ENCODE measurements at places on chromosomes 6 and 20.
A peak's percentile ranks its signal among the peaks of the same experiment; 100 is the strongest.

DNA sequence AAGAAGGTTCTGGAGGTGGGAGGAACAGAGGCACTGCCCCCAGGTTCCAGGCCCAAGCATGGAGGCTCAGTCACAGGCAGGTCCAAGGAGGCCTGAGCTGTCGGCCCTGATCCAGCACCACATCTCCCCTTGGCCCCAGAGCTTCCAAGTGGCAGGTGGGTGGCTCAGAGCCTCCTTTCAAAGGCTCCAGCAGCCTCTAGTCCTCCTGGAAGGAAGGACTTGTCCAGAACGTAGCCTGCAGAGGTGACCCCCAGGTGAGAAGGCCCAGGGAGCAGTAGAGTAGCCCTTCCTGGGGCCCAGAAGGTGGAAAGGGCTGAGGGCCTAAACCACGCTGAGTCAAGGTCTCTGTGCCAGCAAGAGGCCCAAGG lies 7.7 kb downstream of the TFEB start:
- DNase-seq = no peak

DNA sequence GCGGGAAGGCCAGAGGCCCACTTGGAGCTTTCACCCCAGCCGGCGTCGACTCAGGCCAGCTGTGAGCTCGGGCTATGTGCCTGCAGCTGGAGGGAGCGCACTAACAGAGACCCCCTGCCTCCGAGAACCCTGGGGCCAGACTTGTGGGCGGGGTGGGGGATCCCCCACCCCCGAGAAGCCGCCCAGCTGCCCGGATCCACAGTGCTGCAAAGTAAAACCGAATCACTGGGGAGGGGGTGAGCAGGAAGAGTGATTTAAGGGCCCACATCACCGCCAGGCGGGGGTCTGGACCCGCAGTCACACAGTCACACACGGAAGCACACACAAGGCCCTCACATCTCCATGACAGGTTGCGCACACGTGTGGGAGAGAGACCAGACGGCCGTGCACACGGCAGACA lies 48.7 kb downstream of the KCNQ2 start:
- DNase-seq = no peak

GRCh38 chr6:4102687-4103244 lies 23.8 kb upstream of the FAM217A start:
- DNase-seq = no peak

- DNase-seq = no peak
Observed at GRCh38 chr20:43433250-43433854, 24.3 kb upstream of the SRSF6 start.

- no peak for DNase-seq
Observed at GRCh38 chr6:38974389-38975151, 74.0 kb upstream of the GLP1R start.

DNA sequence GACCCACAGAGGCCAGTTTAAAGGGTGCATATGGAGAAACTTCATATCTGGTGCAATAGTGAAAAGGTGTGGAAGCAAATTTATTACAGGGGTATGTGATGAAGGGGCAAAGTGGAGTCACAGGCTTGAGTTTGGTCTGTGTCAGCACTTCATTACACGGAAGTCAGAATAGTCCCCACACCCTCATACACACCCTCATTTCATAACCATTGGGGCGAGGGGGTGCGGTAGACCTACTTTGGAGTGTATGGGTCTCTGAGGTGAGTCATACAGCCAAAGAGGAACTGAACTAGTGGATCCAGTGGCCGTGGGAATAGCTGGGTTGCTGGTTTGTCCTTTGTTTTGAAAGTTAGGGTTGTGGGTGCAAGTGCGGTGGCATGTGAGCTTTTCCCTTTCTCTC lies 3.3 kb downstream of the TM9SF4 start:
- no peak for DNase-seq

GRCh38 chr6:6645261-6645917 lies 56.9 kb downstream of the LY86 start:
- no peak for DNase-seq

DNA sequence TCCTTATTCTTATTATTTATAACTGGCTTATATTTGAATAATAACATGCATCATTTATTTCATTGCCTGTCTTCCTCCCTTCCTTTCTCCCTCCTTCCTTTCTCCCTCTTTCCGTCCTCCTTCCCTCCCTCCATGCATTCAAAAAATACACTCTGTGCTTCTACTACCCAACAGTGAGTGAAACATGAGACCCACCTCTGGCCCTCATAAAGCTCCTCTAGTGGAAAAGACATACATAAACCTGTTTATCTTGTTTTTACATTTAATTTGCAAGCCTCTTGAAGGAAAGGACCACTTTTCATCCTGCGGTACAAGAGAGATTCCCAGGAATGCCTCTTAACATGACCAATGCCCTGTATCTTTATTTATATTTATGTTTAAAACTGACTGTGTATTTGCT lies 21.8 kb upstream of the ISM1 start:
- DNase-seq = no peak

GRCh38 chr6:43454696-43455530 lies 435 bp downstream of the DLK2 start:
- peak; percentile 75 for DNase-seq

DNA sequence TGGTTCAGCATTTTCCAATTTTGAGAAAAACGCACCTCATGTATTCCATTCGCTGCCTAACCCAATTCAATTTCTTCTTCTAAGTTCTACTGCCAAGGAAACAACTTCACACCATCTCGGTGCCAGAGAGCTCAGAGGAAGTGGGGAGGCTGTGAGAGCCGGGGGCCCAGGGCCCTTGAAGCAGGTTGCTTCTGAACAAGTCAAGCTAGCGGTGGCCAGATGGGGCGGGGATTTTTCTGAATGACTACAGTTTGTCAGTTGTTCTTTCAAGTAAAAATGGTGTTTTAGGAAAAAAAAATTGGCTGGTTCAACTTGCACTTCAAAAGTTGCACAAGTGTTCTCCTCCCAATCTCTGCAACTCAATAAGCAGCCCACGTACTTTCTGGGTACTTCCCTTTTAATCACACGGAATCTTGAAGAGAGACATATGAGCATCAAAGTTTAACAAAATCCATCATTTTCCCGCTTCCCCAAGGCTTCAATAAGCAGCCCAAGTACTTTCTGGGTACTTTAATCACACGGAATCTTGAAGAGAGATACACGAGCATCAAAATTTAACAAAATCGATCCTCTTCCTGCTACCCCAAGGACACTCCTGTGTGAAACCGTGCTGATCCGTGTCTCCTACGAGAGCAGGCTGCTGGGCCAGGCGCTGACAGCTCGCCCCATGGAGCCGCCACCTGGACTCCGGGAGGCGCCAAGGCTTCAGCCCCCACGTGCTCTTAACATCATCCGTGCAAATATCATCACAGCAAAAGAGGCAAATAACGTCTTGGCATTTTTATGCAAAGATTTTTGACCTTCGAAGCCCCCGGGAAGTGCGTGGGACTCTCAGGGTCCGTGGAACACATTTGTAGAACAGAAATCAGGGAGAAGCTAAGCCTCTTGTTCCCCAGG lies 186.7 kb upstream of the PDE10A start:
- no peak for DNase-seq

DNA sequence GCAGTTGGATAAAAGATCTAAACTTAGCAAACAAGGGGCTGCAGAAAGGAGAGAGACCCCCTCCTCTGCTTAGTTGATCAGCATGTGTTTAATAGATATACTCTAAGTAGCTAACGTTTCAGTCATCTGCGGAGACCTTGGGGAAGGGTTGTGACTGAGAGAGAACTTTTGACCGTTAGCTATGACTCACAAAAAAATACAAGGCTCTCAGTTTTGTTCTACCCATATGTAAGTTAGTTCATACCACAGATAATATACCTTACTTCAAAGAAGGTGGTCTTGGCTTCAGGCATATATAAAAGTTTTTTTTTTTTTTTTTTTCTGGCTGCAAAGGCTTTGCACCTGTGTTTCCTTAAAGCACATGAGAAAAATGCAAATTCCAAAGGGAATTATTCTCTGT lies 258.9 kb downstream of the GJA1 start:
- DNase-seq = no peak

DNA sequence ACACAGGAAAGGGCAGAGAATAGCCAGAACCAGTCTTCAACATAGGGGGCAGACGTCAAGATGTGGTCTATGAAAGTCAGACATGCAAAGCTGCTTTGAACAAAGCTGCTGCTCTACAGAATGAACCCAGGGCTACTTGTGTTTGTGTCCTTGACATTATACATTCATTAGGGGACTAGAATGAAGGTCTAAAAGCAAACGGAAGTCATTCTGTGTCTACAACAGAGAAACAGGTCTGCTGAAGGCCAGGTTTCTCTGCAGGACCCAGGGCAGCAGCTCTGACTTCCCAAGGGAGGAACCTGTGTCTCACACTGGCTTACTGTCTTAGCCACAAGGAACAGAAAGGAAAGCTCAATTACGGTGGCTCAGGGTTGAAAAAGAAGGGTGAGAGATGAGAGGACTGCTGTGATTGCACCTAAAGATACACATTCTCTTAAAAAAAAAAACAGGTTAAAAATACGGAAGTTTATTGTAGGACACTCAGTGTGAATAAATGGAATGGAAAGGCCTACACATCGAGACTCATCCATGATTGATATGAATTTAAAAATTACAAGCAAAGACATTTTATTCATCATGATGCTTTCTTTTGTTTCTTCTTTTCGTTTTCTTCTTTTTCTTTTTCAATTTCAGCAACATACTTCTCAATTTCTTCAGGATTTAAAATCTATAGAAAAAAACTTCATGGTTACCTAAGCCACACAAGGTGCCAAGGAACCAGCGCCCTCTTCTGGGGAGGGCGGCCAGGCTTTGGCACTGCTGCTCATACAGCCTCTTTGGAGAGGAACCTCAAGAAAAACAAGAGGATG lies 6.7 kb downstream of the PSMA7 start:
- DNase-seq = peak; percentile 69

GRCh38 chr20:53972179-53972578 lies 98.2 kb downstream of the BCAS1 start:
- no peak for DNase-seq

DNA sequence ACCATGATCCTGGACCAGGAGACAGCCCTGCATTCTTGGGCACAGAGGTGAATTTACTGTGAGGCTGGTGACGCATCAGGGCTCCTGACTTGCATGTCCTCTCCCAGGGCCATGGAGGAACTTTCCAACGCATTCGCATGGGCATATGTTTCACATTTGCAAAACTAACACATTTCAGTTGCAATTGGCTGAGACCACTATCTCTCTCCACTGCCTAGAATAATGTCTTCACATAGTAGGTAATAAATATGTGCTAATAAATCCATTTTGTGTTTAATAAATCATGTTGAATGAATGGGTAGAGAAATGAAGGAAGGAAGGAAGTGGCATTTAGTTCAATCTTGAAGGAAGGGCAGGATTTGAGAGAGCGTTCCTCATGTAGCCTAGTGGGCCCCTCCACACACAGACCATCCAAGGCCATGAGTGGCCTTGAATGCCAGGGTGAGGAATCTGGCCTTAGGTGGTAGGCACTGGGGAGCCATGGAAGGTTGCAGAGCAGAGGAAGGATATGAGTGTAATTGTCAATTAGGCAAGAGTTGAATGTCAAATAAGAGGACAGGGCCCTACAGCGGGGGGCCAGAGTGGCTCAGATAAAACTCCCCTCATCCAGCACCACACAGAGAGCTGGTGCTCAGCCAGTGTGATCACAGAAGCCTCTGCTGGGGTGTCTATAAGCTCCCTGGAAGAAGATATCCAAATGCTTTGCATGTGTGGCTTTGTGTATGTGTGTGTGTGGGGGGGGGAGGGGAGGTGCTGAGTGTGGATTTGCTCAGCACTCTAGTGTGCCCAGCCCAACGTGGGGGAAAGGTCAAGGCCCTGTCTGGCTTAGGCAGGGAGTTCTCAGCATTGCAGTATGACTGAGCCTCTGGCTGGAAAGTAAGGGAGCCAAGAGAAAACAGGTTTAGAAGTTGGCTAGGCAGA lies 30.9 kb upstream of the CCN5 start:
- DNase-seq = no peak

DNA sequence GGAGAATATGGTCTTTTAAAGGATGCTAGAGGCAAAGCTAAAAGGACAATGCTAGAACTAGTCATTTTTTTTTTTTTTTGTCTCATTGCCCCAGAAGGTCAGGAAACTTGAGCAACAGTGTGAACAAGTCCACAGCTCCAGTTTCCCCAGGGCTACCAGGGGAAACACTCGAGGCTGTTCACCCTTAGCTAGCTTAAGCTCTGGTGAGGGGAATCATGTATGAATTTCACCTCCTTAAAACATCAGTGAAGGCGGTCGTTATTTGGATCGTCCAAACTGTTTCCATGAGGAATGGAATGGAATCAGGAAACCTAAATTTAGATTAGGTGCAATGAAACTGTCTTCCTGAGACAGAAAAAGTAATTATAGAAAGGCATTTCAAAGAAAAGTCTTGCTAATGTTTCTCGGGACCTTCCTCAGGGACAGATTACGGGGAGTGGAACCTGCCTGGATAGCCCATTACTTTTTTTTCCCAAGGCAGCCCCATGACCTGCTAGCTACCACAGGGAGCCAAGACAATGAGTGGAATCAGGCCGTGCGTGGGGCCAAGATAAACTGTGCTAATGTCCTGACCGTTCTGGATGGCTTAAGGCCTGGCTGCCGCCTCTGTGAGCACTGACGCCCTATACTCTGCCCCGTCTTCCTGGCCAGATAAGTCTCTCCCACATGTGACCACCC lies 164.8 kb upstream of the SGK1 start:
- no peak for DNase-seq

DNA sequence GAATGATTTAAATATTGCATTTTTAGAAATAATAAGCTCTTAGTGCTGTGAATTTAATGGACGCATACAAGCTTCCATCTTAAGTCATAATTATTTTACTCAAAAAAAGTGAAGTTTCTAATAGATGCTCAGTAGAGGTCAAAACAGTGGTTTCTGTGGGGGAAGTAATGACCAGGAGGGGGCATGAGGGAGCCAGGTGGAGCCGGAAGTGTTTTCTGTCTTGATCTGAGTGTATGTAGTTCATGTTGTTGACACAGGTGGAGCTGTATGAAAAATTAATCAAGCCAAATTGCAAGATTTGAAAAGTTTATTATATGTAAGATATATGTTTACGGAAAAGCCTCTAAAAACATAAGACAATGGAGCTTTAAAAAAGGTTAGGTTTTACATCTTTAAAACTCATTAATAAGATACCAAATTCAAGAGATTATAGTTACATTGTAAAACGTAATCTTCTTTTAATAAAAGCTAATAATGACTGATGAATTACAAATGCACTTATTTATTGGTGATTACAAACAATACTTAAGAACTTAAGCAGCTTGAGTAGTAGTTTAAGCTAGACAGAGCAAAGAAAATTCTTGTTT lies 68.0 kb downstream of the PLAGL1 start:
- peak; percentile 64 for DNase-seq

DNA sequence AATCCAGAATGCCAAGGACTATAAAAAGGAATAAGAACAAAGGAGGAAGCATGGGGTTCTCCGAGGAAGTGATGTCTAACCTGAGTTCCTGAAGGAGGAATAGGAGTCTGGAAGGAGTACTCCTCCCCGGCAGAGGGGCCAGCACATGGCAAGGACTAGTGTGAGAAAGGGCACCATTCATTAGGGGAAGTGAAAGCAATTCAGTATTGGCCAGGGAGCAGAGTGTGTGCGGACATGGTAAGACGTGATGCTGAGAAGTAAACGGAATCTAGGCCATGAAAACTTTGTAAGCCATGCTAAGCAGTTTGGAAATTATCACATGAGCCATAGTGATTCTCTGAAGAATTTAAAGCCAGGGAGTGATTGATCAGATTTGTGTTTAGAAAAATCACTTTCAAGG lies 218.9 kb upstream of the PRDM1 start:
- no peak for DNase-seq
